ENCODE measurements at places on chromosomes 6 and 20.

- peak; percentile 25 for DNase-seq
Measured at GRCh38 chr6:6057442-6058053, 50.8 kb upstream of the NRN1 start.

DNA sequence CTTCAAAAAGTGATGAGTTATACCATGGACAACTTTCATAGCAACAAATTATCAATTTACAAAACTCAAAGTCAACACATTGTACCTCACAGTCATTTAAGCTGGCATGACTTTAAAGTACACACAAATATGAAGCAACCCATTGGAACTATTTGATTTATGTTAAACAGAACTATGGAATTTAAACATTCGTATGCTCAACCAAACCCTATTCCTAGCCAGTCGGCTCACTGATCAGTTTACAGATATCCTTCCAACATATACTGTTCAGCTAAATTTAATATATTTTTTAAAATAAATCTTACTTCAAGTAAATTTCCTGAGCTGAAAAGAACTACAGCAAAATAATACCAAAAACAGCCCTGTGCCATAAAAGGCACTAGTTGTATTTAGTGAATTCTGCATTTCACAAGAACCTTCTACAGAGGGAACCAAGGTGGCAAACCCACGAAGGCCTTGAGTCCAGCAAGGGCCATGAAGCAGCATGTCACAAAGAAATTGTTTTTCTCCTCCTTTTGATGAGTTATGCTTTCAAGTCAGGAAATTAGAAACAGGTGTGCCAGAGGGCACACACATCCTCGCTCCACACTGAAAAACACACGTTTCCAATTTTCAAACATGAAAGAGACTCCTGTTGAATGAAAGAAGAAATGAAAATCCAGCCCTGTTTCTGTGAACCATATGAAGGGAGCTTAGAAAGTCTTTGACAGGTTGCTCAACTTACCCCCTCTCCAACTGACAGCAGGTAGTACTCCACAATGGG lies 122.8 kb downstream of the TASP1 start:
- DNase-seq, result no peak

GRCh38 chr20:43761386-43762340 lies 34.9 kb upstream of the GTSF1L start:
- DNase-seq, result no peak

DNA sequence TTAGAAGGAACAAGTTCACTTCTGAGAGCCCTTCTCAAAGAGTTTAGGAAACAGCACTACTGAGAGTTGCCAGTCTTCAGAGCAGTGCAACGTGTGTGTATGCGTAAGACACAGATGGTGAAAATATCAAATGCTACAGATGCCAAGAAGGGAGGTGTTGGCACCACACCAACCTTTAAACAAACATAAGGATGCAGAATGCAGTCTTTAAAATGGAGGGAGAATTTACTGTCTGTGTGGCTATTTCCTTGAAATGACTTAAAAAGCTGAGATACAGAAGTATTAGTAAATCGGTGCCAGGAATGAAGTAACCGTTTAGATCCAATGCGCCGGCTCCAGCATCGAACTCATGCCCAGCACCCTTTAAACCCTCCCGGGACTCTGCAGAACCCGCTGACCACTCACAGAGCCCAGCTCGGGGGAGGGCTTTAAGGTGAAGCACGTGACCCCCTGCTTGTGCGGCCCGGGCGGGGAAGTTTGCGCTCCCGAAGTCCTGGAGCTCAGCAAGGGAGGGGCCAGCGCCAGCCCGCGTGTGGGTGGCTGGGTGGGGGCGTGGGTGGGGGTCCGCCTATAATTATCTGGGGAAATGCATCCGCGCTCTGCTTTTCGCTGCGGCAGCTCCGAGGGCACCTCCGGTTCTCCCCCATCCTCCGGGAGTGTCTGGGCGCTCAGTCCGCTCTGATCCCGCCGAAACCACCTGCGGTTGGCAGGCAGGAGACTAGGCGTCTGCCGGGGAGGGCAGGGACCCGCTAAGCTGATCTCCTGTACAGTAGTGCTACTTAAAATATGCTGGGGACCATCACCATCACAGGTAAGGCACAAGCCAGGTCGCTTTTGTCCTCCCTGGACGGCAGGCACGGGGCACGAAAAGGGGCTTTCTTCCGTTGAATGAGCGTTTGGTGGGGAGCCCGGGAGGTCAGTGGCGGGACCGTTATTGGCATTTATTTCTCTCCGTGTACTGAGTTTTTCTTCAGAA lies 66.0 kb downstream of the ZBTB2 start:
- no peak for DNase-seq
